ENCODE measurements at places on chromosomes 7 and 10.

DNA sequence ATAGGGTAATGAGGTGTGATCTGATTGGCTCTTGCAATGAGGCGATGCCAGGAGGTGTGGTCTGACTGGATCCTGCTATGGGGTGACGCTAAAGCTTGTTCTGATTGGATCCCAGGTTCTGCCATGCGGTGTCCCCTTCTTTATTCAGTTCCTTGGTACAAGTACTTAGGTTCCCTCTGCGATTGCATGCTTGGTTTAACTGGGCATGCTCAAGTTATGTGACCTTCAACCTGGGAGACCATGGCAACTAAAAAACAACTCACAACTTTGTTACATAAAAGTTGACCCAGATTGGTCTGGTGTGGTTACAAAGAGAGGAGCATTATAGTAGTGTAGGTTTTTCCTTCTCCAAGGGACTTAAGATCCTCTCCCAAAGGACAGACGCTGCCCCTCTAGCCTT, 49.5 kb upstream of the DNAJC1 start:
- DNase-seq, result no peak

GRCh38 chr10:95048206-95048605, 21.1 kb downstream of the CYP2C8 start:
- DNase-seq, result no peak

- no peak for DNase-seq
Observed at GRCh38 chr10:80501381-80501912, 36.3 kb upstream of the SH2D4B start.

DNA sequence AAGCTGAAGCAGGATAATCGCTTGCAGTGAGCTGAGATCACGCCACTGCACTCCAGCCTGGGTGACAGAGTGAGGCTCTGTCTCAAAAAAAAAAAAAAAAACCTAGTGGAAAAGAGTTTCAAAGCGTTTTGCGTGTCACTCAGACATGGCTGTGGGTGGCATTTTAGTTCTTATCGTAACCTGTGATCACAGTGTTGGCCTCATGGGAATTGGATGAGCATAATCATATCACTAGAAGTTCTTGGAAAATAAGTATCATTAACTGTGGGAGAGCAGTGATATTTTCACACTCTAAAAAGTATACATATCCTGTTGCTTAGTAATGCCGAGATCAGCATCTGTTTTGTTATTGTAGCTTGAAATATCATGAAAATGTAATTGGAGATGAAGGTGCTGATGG, 92.6 kb downstream of the CREM start:
- no peak for DNase-seq

GRCh38 chr10:110081911-110082310, 74.1 kb downstream of the ADD3 start:
- DNase-seq, result no peak

GRCh38 chr7:111855842-111856227, 293.5 kb upstream of the IMMP2L start:
- DNase-seq, result no peak

- peak; percentile 31 for DNase-seq
Observed at GRCh38 chr7:26686448-26686981, 177.9 kb downstream of the SKAP2 start.

DNA sequence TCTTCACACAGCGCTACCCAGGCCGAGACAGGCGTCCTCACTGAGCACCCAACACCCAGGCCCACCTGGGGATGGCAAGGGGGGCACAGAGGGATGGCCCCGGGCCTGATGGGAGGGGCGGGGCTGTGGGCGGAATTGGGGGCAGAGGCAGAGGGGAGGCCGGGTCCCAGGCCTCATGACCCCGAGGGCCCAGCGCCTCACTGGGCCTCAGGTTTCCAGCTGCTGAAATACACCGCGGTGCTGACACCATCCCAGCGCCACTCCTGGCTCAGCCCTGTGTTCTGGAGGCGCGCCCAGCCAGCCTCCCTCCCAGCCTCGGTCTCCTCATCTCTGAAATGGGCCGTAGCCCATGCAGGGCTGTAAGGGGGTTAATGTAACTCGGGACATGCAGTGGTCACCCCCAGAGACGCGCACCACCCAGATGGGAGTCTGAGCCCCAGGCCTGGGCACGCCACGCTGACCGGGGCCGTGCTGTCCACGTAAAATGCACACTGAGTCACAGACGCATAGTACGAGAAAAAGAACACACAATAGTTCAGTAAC, 82.3 kb downstream of the UNCX start:
- DNase-seq, result no peak

DNA sequence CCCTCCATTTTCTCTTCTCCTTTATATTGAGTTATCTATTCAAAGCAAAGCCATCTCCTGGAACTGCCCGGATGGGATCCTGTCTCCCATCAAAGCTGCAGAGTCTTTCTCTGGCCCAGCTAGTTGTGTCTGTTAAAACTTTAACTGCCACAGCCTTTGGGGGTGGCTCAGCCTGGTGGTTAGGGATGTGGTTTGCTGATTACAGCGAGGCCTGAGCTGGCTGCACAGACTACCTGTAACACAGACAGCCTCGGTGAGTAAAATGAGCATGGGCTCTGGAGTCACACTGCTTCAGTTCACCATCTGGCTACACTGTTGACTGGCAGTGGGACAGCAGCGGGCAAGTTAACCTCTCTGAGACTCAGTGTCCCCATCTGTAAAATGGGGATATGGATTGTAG, 18.4 kb upstream of the HABP2 start:
- DNase-seq, result no peak

GRCh38 chr7:21221130-21221529, 206.8 kb upstream of the SP4 start:
- no peak for DNase-seq

DNA sequence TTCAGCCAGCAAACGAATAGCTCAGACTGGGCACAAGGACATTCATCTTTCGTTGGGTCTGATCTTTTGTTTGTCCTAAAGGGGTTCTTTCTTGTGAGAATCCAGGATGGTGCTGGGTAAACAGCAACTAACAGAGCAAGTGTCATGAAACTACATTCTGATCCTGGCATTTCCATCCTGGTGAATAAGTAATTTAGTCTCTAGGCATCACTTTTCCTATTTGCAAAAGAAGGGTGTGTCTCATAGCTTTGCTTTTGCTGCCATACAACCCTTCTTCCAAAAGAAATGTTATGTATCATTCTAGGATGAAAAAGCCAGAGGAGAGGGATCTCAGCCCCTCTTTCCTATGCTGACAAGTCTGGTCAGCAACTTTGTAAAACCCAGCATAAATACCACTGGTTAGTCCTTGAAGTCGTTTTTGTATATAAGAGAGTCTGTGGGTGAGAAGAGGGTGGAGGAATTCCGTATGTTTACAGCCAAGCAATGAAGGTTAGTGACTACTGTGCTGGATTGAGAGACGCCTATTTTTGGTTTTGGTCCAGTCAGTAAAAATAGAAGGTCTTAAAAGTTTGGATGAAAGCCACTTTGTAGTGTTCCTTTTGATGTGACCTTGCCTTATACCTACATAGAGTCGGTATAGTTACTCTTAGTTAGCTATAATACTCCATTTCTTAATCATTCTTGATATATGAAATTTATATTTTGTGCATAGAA, 88.4 kb upstream of the SLC25A13 start:
- DNase-seq, result no peak

GRCh38 chr10:13743101-13743693, 156.4 kb downstream of the PRPF18 start:
- no peak for DNase-seq

DNA sequence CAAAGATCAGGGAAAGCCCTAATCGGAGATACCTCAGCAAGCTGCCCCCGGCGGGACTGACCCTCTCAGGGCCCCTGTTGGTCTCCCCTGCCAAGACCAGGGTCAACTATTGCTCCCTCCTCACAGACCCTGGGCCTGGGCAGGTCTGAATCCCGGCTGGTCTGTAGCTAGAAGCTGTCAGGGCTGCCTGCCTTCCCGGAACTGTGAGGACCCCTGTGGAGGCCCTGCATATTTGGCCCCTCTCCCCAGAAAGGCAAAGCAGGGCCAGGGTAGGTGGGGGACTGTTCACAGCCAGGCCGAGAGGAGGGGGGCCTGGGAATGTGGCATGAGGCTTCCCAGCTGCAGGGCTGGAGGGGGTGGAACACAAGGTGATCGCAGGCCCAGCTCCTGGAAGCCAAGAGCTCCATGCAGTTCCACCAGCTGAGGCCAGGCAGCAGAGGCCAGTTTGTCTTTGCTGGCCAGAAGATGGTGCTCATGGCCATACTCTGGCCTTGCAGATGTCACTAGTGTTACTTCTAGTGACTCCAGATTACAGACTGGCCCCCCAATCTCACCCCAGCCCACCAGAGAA, 24.1 kb downstream of the TBATA start:
- no peak for DNase-seq

DNA sequence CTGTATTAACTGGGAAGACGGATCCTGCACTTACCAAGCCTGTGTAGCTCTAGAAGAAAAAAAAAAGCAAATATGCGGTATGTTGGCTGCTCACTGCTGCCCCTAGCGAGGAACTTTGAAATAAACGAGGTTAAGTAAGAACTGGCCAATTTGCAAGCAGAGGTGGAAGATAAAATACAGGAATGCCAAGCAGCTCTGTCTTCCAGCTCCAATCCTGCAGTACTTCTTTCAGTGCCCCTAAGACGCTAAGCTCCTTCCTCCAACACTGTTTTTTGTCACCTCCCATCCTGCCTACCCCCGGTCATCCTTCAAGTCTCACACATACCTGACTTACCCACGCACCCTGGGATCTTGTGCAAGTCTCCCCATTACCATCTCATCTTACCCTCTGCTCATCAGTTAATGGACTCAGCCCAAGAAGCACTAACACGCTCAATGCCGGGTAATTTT, 809 bp downstream of the C10orf143 start:
- peak; percentile 88 for DNase-seq

DNA sequence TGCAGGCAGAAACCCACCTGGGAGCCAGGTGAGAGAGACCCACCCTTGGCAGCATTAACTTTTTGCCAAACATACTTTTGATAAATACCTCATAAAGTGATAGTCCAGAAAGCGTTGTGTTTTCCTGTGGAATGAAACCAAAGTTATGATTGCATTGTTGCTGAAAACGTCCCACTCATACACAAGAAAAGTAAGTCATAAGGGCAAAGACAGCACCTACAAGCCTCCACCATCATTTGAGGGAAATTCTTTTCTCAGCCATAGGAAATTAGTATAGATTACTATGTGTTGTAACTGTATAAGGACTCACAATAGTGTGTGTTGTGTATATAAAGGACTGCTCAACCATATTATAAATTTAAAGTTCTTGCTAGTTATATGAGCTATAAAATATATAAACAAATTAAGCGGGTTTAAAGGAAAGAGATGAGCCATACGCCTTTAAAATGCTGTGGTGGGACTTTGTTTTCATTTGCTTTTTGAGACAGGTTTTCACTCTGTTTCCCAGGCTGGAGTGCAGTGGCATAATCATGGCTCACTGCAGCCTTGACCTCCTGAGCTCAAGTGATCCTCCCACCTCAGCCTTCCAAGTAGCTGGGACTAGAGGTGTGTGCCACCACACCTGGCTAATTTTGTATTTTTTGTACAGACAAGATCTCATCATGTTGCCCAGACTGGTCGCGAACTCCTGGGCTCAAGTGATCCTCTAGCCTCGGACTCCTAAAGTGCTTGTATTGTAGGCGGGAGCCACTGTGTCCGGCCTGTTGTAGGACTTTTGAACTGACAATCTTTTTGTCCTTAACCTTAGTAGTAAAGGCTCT, 160.8 kb downstream of the PKD1L1 start:
- DNase-seq, result no peak

DNA sequence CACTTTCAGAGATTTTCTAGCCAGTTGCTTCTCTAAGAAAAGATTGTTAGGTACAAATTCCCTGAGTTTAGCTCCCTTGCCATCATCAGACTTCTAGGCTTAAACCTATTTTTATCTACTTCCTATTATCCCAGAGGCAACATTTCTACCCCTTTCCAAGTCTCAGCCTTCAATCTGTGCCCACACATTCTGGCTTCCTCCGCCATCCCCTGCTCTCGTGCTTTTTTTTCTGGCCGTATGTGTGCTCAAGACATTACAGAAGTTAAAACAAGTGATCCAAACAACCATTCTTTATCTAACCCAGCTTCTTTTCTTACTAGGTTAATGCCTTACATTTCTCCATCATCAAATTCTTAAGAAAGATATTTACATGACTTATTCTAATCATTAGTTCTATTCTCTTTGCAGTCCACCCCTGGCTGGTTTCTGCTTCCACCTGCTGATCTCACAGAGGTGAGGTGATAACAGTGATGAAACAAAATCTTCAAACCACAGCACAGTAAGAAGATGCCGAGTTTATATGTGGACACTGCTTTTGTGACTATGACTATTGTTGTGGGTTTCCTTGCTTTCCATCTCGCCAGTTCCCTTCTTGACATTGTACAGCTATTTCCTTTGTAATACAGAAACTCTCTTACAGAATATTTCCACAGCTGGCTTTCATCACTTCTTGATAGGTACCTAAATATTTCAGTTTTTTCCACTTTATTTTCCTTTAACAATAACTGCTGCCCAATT, 18.3 kb upstream of the CDK6 start:
- DNase-seq, result no peak

GRCh38 chr10:37680243-37680683, 177.1 kb downstream of the ZNF248 start:
- no peak for DNase-seq

DNA sequence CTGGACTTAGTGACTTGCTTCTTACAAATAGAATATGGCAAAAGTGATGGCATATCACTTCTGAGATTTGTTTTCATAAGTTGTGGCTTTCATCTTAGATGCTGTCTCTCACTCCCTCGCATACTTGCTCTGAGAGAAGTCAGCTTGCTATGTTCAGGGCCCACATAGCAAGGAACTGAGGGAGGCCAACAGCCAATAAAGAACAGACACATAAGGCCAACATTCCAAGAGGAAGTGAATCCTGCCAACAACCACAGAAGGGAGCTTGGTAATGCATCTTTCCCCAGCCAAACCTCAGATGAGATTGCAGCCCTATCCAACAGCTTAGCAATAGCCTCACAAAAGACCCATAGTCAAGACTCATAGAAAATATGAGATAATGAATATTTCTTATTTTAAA, 39.2 kb upstream of the DMTF1 start:
- DNase-seq, result no peak

DNA sequence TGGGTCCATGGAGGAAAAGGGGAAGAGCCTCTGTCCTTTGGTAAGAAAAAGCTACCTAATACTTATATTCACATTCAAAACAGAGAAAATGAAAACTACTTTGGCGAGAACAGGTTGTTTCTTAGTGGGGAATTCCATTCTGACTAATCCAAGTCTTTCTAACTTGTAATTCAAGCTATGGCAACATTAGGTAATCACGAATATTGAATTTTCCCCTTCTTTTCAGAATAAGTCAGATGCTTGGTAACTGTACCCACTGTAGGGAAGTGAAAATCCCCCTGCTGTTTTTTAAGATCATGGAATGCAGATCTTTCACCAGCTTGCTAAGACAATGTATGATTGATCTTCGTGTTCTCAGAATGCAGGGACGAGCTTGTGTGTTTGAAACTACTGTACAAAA, 384.4 kb downstream of the TCERG1L start:
- DNase-seq, result no peak

DNA sequence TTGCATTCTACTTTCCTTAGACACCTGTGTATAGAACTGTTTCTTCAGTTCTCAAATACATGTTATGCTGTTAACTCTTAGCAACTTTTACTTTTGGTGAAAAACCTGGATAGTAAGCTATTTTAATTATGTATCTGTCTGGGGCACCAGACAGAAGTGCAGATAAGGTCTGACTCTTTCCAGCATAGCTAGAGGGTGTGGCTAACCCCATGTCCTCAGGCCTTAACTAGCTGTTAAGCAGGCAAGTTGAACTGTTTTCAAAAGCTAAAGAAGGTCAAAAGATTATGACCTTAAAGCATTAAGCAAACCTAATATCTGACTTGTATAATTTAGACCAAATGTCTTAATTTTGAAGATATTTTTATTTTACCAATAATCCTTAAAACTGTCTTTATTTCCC, 45.1 kb upstream of the INHBA start:
- DNase-seq, result no peak

Measured in neuronal stem cell (in vitro differentiated cells).